ENCODE measurements at places on chromosomes 2 and 18.

- ATAC-seq: no peak
These were observed 495.1 kb upstream of the MEX3C start for GRCh38 chr18:51692612-51693011.

- no peak for ATAC-seq
These were observed 25.4 kb upstream of the CDH7 start for GRCh38 chr18:65725251-65726050.

GRCh38 chr18:21703241-21703820 is 1.2 kb downstream of the ABHD3 start:
- peak; percentile 30 for ATAC-seq

- no peak for ATAC-seq
These were observed 27.9 kb upstream of the SPTBN1 start for GRCh38 chr2:54428108-54428831.

GRCh38 chr2:37471994-37472393 is 127.6 kb downstream of the QPCT start:
- ATAC-seq: peak; percentile 44

DNA sequence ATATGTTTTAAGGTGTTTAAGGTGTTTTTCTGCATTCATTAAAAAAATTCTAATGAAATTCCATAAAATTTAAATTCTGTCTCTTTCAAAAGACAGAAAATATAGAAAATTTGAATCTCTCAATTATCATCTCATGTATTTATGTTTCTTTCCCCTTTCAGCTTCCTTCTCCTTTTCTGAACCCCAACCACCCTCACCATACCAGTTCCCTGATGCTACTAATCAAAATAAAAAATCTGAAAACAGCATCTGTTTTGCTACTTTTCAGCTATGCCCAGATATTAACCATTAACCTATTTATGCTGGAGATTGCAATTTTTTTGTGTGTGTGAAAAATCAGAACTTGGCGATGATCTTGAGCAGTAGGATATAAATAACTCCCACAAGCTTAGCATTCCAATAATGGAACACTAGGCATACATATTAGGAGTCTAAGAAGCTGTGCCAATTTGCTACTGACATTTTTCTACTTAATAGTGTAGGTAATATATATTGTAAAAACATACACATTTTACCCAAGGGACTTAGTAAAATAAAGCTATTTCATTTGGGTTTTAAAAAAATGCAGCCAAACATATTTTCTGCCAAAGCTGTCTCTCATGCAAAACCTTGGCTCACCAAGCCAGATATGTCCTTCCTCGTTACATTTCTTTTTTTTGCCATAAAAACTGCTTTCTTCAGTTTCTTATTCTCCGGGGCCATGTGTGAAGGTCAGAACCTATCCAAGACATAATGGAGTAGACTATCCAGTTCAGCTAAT is 32.6 kb upstream of the AGPS start:
- no peak for ATAC-seq

- no peak for ATAC-seq
These were observed 8.7 kb upstream of the GPR17 start for GRCh38 chr2:127637236-127637630.

DNA sequence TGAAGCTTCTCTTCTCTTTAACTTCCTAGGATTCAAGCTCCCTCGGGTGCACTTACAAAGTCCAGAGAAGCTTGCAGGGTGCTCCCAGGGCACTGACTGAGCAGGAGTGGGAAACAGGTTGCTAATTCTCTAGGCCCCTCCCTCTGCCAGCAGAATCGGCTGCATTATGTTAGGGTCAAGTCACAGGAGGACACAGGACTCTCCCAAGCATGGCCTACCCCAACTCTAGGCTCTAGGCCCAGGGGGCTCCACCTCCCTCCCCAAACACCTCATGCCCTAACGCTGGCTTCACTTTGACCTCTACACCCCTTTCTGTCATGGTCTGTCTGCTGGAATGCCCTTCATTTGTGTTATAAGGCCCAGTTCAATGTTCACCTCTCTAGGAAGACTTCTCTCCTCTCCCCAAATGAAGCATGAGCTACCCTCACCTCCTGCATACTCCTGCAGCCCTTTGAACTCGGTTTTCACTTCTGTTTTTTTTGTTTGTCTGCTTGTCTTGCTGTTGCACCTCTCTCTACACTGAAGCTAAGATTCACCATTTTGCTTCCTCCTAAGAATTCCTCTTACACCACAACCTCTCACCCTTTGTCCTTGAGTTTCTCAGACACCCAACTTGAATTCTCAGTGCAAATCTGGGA is 521.8 kb upstream of the ID2 start:
- ATAC-seq: no peak

DNA sequence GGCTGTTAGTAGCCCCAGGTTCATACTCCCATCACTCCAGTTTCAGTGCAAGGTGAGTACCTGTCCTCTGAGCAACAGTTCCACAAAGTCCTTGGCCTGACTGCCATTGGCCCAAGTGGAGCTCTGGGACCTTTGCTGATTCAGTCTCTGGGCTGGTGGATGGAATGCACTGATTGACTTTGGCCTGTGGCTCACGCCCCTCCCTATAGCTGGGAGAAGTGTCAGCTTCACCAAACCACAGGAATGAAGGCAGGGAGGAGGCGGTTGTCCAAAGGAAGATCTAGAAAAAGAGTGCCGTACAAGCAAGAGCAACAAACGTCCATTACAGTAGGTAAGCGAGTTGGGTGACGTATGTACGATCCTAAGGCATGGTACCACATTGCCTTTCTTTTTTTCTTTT is 34.0 kb downstream of the QPCT start:
- ATAC-seq: no peak

- peak; percentile 74 for ATAC-seq
These were observed 24.1 kb upstream of the NFATC1 start for GRCh38 chr18:79371561-79372121.

DNA sequence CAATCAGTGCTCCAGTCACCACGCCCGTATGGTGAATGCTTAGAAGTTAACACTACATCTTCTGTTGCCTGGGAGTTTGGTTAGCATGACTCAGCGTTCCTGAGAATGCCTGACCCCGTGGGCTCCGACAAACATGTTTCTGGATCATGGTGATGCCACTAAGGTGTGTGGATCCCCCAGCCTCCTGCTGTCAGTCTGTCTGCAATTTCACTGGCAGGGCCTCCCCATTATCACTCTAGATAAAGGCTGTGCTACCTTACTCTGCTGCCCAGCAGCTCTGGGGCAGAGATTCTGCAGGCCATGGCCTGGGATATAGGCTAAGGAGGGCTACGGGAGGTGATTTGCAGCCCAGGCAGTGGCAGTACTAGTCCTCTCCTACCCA is 66.0 kb downstream of the STPG4 start:
- ATAC-seq: no peak

DNA sequence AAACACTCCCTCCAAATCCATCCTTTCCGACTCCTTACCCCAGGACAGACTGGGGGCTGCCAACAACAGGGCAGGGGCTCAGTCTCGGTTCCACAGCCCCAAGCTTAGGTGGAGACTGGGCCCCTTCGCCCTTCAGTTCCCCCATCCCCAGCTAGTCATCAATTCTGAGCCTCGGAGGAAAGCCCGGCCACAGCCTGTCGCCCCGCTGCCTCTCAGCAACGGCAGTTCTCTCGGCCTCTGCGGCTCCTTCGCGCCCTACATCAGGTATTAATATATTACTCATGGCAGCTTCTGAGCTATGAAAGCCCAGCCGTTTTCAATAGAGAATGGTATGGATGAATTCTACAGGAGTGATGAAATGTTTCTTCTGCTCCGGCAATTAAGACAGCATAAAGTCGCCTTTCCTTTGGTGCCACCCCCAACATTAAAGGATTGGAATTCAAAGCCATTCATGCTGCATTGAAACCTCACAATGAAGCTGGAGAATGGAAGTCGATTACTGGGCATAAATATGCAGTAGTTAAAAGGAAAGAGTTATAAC is 2.8 kb downstream of the HDAC4 start:
- no peak for ATAC-seq

- no peak for ATAC-seq
These were observed 147.5 kb upstream of the TTC39C start for GRCh38 chr18:23867006-23867405.

GRCh38 chr2:3636586-3637310 is 21.3 kb upstream of the ALLC start:
- ATAC-seq: no peak

- ATAC-seq: no peak
These were observed 440.4 kb upstream of the CDH20 start for GRCh38 chr18:60892855-60893254.

DNA sequence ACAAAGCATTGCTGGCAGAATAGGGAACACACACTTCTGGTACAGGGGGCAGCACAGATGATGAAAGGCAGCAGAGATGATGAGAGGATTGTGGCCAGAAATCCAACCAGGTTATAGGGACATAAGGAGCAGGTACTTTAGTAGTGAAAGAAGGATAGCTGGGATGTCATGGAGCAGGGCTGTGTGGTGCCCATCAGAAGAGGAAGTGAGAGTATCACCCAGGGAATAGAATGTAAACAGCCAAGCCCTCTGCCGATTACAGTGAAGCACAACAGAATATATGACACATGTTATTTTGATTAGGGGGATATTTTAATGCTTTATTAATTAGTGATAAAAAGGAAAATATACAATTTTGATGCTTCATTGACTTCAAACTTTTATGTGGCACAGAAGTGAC is 883.4 kb upstream of the CDH2 start:
- ATAC-seq: no peak

- peak; percentile 100 for ATAC-seq
These were observed 479.7 kb downstream of the PARD3B start for GRCh38 chr2:205024822-205025518.

DNA sequence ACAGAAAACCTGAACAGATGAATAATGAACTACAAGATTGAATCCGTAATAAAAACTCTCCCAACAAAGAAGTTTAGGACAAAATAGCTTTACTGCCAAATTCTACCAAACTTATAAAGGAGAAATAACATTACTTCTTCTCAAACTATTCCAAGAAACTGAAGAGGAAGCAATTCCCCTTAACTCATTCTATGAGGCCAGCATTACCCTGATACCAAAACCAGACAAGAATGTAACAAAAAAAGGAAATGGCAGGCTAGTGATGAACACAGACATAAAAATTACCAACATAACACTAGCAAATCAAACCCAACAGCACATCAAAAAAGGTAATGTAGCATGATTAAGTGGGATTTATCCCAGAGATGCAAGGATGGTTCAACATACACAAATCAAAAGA is 213.7 kb upstream of the FOSL2 start:
- no peak for ATAC-seq

DNA sequence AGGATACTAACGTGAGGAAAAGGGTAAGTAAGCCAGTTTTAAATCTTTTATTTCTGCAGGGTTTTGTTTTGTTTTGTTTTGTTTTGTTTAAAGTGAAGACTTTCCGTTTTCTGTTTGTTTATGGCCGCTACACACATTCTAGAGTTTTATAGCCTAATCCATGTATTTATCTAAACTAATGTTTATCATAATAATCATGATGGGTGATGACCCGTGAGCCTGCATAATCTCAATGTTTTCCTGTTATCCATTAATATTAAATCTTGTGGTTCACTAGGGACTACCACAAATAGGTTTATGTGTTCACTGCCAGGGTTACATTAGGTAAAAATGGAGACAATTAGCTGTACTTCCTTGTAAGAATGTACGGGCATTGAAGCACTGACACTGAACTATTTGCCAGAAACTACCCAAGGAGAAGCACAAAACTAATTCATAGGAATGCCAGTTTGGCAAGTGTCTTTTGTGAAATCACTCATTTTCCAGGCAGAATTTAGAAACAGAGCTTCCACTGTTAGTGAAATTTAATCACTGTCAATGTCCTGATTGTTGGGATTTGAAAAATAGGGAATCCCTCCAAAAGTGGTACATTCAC is 574.8 kb downstream of the LRP1B start:
- no peak for ATAC-seq

DNA sequence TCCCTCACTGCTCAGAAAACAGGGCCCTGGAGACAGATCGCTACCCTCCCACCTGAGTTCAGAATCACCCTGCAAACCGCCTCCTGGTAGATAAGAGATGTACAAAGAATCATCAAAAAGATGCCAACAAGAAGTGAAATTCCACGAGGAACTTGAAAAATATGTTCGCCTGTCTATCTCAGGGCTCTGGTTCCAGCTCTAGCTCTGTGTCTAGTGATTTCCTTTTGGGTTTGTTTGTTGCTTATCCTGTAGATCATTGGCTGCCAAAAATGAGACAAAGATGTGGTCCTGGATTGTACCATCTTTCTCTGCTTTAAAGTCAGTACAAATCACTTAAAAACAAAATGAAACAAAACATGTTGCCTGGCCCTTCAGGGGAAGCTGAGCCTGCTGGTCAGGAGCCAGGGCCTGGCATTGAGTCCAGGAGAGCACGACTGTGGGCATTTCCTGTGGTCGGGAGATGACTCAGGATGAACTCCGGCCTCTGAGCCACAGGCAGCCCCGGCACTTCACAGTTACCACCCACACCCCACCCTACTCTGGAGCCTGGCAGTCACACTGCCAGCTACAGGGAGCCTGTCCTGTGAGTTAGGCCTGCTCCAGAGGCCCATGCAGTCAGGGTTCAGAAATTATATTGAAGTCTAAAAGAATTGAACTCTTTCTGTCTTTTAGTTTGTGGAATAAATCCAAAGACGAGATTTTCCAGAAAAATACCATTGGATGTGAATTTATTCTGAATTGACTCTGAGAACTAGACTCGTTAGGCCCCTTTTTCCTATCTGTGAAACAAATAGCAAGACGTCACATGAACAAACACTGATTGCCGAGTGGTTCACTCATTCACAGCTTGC is 8.0 kb upstream of the ITGB6 start:
- peak; percentile 72 for ATAC-seq

- no peak for ATAC-seq
These were observed 101.3 kb downstream of the PID1 start for GRCh38 chr2:229169751-229170150.

GRCh38 chr18:30522288-30522929 is 520.1 kb downstream of the DSC3 start:
- no peak for ATAC-seq

DNA sequence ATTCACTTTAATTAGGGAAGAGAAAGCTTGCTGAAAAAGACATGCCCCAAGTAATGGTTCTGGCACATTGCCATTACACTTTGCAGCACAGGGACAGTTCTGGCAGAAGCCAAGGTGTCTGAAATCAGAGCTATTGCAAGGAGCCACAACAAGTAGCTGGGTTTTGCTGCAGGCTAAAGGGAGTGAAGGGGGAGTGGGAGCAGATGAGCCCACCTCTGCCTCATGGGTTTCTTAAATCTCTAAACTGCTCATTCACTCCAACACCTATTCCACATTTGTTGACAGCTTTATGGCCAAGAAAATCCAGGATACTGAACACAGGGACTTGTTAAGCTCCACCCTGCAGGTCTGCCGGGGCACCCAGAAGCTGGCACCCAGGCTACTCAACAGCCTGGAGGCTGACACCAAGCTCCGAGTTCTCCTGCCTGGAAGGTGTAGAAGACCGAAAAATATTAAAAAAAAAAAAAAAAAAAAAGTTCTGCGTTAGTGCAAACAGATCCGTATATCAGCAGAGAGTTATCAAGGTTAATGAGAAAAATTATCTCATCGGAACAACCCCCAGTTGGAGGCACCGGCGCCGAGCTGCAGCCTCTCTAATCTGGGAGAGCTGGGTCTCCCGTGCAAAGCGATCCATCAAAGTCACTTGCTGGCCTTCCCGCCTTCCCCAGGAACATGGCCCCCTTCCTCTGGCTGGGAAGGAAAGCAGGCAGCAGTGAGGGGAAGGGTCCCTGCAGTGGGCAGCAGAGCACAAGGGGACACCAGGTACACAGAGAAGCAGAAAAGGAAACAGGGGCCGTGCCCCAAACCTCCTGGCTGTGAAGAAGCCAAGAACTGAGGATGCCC is 123.7 kb downstream of the HNMT start:
- no peak for ATAC-seq

All from activated T-helper 17 cell treated with anti-CD3 and anti-CD28 coated beads, Interleukin-2, amount 50 U/mL, for 72 hours (primary cell).